ENCODE measurements at places on chromosomes 13 and 19.

GRCh38 chr19:58586133-58586765 lies 13.1 kb upstream of the MZF1 start:
- DNase-seq: no peak

DNA sequence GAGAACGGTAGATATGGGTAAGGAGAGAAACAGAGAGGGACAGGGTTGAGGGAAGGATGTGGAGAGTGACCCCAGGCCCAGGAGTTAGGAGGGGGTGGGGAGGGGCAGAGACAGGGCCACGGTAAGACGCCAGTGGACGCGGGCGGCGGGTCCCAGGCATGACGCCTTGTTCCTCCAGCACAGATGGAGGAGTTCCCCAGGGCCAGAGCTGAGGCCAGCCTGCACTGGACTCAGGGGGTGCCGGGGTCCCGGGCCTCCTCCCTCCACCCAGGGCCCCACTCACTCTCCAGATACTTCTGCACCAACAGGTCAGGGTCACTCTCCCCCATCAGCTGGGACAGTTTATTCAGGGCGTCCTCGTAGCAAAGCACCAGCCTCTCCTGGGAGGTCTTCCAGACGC lies 22.0 kb upstream of the EMP3 start:
- no peak for DNase-seq

- no peak for DNase-seq
These were observed 31.6 kb downstream of the MTRF1 start for GRCh38 chr13:41231786-41232185.

- no peak for DNase-seq
These were observed 144.6 kb upstream of the UBL3 start for GRCh38 chr13:29994911-29995595.

- no peak for DNase-seq
These were observed 2.8 kb upstream of the ARL11 start for GRCh38 chr13:49625392-49626079.

DNA sequence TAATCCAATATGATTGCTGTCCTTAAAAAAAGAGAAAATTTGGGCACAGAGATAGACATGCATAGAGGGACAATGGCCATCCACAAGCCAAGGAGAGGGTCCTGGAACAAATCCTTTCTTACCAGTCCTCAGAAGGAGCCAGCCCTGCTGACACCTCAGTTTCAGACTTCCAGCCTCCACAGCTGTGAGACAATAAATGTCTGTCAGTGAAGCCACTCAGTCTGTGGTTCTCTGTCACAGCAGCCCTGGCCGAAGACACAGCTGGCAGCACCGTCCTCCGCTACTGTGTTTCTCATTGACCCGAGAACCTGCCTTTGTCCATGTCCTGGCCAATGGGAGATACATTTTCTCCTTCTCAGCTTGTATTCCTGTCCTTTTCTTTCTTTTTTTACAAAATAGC lies 207.9 kb downstream of the TM9SF2 start:
- DNase-seq: no peak

DNA sequence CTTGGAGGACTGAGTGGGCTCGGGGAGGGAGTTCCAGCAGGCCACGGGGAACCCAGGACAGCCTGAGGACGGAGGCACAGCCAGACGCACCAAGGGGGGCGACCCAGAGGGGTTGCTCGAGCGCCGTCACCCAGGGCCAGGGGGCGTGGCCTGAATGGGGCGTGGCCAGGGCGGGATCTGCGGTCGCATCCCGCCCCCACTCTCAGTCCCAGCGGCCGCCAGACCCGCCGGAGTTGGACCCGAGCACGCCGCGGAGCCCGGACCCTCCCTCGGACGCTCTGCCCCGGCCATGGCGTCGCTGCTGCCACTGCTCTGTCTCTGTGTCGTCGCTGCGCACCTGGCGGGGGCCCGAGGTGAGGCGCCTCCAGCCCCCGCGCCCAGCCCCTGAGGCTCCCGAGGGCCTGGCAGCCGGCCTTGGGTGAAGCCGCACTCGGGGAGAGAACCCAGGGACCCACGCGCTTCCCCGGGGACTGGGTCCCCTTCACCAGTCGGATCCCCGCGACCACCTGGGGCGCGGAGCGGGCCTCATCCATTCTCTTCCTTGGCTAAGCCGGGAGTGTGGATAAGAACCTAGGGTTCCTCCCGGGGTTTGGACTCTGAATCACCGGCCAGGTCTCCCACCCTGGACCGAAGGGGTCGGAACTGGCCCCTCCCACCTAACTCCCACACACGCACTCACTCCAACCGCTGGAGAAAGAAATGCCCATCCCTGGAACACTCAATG lies at the start of gene CILP2:
Gene CILP2, plus strand, starts transcription at position 205 of the 724 bp plus-strand sequence. Its CDS starts 85 bp downstream, at position 290.
- peak; percentile 56 for DNase-seq

DNA sequence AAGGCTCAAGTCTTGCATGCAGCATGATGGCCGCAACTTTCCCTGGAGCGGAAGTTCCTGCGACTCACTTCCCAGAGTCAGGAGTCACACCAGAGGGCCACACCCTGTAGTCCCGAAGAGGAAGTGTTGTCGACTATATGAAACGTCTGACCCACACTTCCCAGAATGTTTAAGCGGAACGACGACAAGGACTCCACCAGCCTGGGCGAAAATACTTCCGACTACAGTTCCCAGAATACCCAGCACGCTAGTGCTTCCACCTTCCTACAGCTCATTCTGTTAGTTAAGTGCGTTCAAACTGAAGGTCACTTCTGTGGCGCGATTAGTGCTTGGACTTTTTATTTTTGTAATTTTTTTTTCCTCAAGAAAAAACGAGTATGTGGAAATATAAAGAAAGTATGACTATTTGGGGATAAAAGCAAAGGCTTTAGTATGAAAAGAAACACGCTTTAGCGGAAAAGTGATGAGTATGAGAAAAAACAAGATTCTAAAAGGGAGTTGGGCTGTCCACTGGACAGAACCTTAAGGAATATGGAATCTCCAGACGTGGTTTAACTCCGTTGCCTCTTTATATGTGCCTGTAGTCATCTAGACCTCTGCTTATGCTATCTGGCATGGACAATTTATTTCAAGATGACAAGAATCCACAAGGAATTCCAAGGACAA lies 15.5 kb upstream of the ZNF112 start:
- no peak for DNase-seq

DNA sequence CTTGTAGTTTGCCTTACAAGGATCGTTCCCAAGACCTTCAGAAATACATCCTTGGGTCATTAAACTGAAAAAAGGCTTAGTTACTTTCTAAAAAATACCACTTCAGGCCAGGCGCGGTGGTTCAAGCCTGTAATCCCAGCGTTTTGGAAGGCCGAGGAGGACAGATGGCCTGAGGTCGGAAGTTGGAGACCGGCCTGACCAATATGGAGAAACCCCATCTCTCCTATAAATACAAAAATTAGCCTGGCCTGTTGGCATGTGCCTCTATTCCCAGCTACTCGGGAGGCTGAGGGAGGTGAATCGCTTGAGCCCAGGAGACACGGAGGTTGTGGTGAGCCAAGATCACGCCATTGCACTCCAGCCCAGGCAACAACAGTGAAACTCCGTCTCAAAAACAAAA lies 2.2 kb upstream of the ZNF28 start:
- no peak for DNase-seq

DNA sequence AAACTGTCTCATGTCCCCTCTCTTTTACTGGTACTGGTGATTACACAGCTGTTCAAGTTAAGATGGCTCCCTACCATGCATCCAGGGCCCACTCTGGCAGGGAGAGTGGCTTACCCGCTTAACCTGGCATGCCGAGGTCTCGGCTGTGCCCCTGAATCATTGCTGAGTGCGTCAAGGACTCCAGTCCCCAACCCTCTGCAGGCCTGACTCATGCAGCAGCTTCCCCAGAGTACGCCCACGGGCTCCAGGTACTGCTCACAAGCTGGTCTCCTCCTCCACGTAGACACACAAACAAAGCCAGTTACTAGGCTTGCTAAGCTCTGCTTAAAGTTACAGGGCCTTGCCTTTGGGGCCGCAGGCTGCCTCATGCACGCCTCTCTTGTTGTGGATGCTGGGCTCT lies 447.4 kb downstream of the COG6 start:
- no peak for DNase-seq

- no peak for DNase-seq
These were observed 3.9 kb upstream of the KBTBD6 start for GRCh38 chr13:41136396-41137031.

GRCh38 chr13:45925151-45925550 lies 73.6 kb upstream of the SIAH3 start:
- DNase-seq: no peak

DNA sequence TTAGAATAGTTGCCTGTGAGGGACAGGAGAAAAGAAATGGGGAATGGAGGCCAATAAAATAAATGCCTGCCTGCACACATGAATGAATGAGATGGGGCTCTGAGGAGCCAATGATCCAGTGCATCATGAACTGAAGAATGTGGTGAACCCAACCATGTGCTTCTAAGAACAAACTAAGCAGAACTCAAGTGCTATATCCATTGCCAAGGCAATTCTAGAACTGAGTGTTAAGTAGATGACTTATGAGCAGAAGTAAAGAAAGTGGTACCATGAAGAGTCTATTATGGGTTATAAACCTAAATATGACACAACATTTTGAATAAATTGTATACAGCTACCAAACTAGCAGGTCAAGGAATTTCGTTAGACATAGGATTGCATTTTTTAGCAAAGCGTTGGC lies 186.1 kb downstream of the KATNAL1 start:
- no peak for DNase-seq

- DNase-seq: no peak
These were observed 46.4 kb downstream of the N4BP2L1 start for GRCh38 chr13:32381539-32381938.

DNA sequence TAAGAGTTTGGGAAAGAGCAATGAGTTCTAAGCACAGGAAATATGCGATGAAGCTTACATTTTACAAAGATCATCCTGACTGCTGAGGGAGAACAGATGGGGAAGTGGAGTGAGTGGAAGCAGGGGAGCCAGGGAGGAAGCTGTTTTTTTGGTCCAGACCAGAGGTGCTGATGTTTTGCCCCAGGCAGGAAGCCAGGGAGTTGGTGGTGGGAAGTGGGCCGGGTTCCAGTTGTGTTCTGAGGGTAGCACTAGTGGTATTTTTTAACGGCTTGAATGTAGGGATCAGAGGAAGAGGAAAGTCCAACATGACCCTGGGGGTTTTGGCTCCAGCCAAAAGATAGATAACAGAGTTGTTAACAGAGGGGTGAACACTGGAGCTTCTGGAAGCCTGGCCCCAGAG lies 20.7 kb upstream of the OLFM4 start:
- no peak for DNase-seq

- no peak for DNase-seq
These were observed 153.4 kb downstream of the SOX1 start for GRCh38 chr13:112220296-112220875.
